H1 (cell line): ENCODE measurements at places on chromosomes 2 and 18. TPM values are rescaled to one million over a fixed set of nuclear protein-coding genes. Genes with fewer than 3 reads are reported as not detected.

Gene DAW1
- 0.84 and 1.4 TPM in 2 replicates for total RNA-seq

DNA sequence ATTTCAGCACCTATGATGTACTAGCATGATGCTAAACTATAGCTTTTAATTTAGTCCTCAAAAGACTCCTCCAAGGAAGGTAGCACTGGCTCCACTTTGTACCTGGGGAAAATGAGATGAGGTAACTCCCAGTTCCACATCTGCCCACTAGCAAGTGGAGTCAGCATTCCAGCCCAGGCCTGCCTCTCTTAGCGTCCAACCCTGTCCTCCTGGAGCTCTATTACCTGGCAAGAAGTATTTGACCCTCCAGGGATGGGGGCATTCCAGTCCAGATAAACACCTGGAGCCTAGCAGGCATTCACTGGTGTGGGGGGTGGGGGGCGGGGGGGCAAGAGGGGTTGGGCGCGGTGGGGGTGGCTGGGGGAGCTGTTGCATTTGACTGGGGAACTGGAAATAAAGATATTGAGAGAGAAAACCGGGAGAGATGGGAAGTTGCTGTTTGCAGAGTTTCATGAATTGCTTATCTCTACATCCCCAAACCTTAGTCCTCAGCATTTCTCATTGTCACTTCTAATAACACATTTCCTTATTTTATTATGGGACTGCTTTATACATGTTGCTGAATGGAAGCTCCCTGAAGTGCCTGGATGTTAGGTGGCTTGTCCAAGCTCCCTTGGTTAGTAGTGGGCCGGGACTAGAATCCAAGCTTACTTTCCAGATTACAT, 22.0 kb upstream of the FZD5 start:
- no peak for DNase-seq

GRCh38 chr2:54667726-54668650, 55.5 kb upstream of the EML6 start:
- no peak for DNase-seq

Gene FOXI3
- 15.9 and 17.1 TPM in 2 replicates for total RNA-seq

Gene TRIM43
- not detected in 2 replicates for total RNA-seq

DNA sequence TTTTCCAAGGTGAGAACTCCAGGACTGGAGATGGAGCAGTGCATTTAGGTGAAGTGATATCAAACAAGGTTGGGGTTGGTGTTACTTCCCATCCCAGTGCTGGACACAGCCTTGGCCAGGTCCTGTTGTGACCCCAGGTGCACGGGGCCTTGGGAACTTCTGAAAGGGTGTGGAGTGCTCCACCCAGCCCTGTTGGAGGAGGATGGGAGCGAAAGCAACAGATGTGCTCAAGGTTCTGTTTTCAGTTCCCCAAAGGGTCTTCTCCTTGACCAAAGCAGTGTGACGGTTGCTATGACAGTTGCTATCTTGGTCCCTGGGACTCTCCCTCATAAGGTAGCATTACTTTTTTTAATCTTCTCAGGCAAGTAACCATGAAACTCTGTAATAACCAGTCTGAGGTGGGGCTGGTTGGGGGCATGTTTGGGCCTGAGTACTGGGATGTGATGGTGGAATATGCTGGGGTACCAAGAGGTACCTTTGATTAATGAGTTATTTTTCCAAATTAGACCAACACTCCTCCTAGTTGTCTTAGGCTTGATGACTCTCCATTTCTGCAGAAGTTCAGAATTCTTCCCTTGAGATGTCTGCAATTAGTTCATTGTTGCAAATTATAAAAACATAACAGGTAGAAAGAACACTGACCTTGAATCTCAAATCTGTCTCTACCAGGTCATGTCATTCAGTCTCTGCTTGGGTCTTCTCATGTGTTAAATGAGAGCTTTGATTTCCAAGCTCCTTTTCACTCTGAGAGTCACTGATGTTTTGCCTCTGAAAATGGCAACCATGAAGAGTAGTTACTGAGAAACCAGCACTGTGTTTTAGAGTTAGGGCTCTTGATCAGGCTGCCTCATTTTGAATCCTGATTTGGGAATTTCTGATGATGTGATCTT, 154.5 kb downstream of the RPIA start:
- DNase-seq, result no peak

Gene CCDC74B
- 4.3 and 6.7 TPM in 2 replicates for total RNA-seq

DNA sequence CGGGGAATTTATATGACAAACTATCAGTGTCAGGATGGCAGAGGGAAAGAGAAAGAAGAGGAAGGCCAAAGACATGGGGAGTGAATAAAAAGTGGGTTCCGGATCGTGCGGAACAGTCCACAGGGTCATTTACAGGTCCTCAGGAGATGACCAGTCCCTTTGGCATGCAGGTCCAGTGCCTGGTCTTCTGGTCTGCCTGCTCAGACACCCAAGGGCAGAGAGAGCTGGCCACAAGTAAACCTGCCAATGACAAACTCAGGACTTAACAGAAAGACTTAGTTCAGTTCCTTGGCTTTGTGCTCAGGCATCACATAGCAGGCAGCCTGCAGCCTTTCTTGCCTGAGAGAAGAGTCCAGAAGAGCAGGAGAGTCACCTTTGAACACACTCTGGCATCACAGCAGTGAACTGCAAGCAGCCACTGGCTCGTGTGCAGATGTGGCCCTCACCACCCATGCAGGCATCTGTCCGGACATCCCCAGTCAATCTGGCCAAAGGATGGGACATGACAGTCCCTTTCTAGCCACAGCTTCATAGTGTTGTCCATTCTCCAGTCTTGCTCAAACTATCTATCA, 14.0 kb downstream of the TMEM127 start:
- no peak for DNase-seq

Gene ZNF512
- 37.9 and 39.2 TPM in 2 replicates for total RNA-seq

GRCh38 chr2:211816754-211817153, 721.8 kb downstream of the ERBB4 start:
- DNase-seq, result no peak

Gene ATF2
- total RNA-seq, result 43.1 and 46.5 TPM in 2 replicates

Gene GPBAR1
- 0.32 and 0.63 TPM in 2 replicates for total RNA-seq

DNA sequence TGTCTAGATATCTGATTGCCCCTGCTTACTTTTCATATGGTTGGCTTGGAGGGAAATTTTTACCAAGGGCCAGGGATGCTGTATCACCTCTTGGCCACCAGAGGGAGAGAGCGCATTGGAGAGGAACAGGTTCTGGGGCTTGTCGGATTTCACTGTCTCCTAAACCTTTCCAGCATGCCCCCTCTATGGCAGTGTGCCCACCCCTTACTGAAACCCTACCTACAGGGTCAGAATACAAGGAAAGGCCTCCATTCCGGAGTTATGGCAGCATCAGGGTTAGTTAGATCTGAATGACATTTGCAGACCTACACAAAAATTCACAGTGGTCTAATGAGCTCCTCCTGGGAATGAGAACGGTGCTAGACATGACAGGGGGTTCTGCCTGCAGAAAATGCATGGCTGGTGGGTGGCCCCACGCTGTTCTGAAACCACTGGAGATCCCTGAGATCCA, 5.8 kb downstream of the SLC14A2 start:
- peak; percentile 56 for DNase-seq

DNA sequence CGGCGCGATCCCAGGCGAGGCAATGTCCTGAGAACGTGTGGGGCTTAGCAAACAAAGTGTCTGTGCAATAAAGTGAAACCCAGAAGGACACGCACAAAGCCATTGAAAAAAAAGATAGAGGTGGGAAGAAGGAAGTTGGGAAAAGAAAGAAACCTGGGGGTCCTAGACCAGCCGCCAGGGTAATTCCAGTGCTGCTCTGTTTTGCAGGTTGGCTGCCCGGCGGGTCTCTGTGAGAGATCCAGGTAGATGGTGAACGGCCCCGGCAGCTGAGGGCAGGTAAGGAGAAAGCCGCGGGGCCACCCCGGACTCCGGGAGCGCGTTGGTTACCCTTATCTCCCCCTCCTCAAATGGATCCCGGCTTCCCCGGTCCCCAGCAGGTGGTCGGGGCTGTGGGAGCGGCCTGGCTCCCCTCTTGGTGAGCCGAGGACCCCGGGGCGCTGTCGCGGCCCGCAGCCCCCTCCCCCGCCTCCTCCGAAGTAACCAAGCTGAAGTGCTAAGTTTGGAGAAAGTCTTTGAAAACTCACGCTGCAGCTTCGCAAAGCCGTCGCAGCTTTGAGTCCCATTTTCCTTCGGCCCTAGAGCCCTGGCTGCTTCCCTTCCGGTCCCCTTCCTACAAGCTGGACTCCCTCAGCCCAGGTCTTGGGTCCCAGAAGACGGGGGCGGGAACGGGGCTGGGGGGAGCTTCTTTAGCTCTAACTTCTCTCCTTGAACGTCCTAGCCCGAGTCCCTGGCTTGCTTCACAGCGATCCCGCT, 588 bp downstream of the OTX1 start:
- DNase-seq, result no peak

DNA sequence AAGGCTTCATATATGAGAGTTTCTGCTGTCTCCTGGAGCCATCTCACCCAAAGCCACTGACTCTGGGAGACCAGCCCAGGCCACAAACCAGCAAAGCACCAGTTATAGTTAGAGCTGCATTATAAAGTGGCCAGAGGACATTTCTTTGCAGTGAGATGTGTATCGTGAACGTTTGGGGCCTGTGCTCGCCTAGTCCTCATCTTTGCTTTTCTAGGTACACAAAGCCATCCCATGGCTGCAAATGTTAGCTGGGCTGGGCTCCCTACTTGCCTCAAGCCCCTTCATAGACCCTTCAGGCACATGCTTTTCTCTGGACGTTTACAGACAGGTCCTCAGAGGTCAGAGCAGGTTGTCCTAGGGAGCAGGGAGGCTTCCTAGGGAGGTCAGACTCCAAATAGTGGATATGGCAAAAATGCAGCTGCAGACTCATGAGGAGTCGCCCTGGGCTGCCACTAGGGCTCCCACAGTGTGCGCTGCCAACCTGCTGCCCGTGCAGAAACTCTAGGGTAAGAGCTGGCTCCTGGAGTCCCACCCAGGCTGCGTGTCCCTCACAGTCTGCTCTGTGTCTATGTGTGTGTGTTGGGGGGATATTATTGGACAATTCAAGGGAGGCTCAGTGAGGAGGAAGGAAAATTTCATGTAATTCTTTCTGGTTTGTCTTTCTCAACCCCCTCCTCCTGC, 141.0 kb downstream of the RPIA start:
- no peak for DNase-seq

- no peak for DNase-seq
These were observed 155.4 kb downstream of the NRP2 start for GRCh38 chr2:205837663-205838062.

DNA sequence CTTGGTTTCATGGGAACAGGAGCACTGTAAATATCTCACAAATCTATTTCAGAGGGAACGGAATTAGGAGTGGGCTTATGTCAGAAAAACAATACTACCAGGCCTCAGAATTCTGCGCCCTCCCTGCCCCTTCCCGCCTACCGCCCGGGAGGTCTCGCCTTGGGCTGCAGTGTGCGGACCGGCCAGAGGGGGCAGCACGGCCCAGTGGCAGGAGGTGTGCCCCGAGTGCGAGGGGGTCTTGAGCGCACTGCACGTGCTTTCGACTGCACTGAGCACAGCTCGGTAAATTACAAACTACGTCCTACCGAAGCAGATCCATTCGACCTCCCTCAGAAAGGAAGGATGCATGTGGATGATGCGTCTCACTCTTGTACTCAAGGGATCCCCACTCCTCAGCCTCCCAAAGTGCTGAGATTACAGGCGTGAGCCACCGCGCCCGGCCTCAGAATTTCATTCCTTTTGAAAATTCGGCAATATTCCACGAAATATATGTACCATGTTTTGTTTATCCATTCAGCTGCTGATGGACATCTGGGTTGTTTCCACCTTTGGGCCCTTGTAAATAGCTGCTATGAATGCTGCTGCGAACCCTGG, 297.0 kb downstream of the BCL2 start:
- peak; percentile 27 for DNase-seq

GRCh38 chr2:146665800-146666199, 1179.0 kb upstream of the ACVR2A start:
- no peak for DNase-seq

GRCh38 chr2:113676623-113677266, 49.7 kb downstream of the RABL2A start:
- no peak for DNase-seq

DNA sequence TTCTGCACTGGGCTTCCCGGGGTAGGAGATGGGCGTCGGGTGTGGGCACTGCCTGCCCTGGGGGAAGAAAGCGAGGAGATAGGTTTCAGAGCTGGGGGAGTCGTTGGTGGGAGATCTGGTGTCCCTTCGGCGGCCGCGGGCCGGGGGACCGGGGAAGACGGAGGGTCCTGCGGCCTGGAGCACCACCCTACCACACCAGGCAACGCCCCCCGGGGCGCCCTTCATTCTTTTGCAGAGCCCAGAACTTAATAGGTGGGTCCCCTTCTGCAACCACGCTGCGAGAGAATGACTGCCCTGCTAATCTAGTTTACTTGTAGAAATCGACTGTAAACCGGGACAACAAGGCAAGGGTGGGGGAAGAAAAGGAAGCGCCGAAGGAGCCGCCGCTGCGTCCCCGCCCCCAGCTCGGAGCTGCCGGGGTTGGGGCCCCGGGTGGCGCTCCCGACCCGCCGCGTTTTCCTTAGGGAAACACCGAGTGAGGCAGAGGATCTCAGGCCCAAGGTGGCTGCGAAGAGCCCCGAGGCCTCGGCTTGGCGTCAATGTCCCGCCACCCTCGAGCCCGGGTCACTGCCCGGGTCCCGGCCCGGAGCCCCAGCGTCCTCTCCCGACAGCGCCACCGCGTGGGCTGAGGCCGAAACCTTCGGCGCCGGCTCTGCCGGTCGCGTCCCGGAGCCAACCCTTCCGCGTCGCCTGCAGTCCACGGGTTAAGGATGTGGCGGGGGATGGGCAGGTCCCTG, 5.4 kb upstream of the SATB2 start:
- no peak for DNase-seq

- DNase-seq, result no peak
These were observed 20.9 kb upstream of the SMAD4 start for GRCh38 chr18:51009072-51009471.

GRCh38 chr2:231920795-231921194, 5.4 kb downstream of the NPPC start:
- DNase-seq, result no peak

DNA sequence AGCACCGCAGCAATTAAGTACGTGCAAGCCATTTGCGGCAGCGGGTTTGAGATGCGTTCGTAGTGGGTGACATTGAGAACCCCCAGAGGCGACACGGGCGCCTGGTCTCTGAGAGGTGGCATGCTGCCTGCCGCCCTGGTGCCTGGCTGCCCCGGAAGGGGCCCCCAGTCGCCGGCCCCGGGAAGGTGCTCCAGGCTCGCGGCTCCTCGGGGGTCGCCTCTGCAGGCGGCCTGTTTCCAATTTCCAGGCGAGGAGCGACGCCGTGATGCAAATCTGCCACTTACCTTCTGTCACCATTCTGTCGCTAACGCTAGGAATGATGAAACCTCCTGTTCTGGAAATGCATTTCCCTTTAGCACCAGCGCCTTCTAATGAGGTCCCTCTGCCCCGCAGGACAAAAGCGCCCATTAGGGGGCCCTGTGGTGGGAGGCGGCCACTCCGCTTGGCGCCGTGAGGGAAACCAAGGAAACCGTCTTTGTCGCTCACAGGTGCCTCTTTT, 13.0 kb downstream of the KIF5C start:
- DNase-seq, result no peak
